SJSA1 (cell line): ENCODE measurements at places on chromosomes 6 and 20.

DNA sequence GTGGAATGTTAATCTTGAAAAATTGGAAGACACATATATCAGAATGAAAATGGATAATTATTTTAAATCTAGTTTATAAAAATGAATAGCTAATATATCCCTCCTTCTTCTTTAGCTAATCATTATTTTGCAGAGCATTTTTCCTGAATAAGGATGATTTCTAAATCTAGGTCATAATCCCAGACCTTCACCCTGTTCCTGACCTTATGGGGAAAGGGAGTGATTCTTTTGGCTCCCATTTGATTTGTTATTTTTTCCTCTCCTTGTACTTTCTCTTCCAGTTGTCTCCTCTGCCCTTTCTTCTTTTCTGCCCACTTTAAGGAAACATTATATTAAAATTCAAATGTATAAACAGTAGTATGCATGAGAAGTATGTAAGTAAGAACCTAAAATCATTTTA lies 190.1 kb downstream of the MTFR2 start:
- DNase-seq, result no peak

- no peak for DNase-seq
These were observed 52.3 kb downstream of the MOCS1 start for GRCh38 chr6:39881851-39882530.

- no peak for DNase-seq
These were observed 15.6 kb upstream of the SHLD1 start for GRCh38 chr20:5734602-5735001.

DNA sequence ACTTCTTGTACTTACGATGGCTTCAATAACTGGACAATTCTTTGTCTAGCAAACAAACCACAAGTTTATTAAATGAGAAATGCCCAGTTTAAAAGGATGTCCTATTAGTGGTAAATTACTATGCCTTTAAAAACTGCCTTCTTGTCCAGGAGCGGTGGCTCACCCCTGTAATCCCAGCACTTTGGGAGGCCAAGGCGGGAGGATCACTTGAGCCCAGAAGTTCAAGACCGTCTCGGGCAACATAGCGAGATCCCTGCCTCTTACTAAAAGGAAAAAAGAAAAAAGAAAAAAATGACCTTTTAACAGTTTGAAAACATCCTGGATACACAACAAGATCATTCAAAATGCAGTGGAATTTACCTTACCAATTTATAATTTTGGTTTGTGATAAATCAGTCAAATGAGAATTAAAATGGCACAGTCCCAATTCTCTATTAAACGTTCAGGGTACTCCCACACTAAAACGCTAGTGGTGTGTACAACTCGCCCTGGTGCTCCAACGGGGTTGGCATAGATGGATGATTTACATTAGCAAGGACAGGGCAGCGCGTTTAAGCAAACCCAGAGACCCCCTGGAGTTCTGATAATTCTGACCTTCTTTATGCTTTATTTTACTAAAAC lies 2.3 kb downstream of the ZBTB2 start:
- no peak for DNase-seq

DNA sequence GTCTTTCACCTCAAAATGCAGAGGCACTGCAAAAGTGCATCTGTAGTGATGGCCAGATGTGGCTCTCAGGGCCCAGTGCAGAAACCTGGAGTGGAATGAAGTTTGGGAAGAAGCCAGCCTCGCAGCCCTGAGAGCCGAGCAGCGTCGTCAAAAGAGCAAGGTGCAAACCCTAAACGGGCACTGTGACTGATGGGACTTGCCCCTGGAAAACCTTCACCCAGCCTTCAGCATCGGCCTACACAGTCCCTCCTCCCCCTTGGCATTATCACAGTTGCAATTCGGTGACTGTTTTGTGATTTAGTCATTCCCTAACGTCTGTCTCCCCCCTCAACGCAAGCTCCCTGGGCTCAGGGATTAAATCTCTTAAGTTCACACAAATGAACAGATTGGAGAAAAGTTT lies 38.6 kb downstream of the TAF4 start:
- no peak for DNase-seq

GRCh38 chr6:65450451-65450850 lies 256.6 kb downstream of the EYS start:
- no peak for DNase-seq

DNA sequence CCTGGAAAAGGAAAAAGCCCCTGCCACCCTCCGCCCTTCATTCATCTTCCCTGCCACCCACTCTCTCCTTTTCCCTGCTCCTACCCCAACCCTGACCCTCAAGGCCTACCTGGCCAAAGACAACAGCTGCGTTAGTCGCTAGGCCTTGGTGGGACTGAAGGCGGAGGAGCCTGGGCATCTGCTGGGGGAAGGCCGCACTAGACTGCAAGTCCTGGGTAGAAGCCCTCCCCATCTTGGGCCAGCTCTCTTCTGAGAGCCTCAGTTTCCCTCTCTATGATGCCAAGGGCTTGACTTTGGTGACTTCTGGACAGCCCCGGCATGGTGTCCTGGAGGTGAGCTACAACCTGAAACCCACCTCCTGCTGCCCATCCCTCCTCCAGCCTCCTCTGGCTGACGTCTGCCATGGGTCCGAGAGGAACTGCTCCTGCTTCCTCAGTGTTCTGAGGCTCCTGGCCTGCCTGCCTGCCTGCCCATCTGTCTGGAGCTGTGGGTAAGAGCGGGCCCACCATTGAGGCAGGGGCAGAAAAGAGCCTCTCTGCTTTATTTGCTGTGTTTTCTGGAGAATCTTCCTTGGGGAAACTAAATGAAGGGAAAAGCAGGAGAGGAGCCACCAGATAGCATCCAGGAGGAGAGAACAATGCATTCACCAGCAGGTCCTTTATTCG lies 7.5 kb upstream of the FOXC1 start:
- DNase-seq, result no peak

DNA sequence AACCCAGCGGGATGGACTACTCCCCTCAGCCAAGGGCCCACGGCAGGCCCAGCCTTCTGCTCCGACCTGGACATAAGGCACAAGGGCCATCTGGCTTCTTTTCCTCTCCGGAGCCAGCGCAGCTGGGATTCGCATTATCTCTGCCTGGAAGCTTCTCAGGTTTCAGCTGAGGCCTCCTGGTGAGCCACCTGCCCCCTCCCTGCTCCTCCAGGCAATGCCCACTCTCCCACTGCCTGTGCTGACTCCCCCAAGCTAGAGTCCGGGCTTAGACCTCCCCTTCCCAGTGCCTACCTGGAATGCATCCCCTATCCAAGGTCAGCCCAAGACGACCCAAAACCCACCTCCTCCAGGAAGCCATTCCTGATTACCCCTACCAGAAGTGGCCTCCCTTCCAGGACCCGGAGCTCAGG lies 60.7 kb downstream of the EZR start:
- DNase-seq, result no peak
